Activated CD4-positive, alpha-beta memory T cell treated with anti-CD3 and anti-CD28 coated beads for 36 hours (primary cell): ENCODE measurements at places on chromosomes 6 and 20.
A peak's percentile ranks its signal among the peaks of the same experiment; 100 is the strongest.

- DNase-seq = no peak
These were observed 9.5 kb upstream of the PARD6B start for GRCh38 chr20:50721881-50722281.

DNA sequence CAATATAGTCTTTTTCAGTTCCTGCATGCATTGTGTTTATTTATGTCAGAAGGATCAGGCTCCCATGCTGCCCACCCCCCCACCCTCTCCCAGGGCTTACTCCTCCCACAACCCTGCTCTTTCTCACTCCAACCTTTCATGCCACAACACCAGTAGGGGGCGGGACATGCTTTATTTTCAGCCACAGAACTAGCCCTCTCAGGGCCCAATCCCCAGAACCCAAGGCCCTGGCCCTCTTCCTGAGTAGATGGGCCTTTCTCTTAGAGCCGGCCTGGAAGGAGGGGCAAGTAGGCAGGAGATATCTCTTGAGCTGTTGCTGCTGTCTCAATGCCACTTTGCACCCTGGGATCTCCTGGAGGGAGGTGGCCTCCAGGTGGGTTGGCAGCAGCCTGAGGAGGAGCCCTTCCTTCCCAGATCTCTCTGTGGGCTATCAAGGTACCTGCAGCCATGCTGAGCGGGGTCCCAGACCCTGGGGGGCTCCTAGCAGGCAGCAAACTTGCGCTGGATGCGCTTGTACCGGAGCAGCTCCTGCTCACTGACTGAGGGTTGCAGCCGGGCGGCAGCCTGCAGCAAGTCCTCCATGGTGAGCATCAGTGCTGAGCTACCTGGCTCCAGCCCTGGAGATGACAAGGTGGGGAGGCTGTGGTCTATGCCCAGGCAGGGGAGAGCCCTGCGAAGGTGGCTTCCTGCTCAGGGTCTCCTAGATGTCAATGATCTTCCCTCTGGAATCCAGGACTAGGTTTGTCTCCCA, 3.5 kb downstream of the GNMT start:
- DNase-seq = peak; percentile 63

GRCh38 chr20:59082077-59082740, 39.6 kb upstream of the PRELID3B start:
- DNase-seq = no peak

- DNase-seq = no peak
These were observed 121.1 kb downstream of the TNFRSF21 start for GRCh38 chr6:47188588-47189021.

DNA sequence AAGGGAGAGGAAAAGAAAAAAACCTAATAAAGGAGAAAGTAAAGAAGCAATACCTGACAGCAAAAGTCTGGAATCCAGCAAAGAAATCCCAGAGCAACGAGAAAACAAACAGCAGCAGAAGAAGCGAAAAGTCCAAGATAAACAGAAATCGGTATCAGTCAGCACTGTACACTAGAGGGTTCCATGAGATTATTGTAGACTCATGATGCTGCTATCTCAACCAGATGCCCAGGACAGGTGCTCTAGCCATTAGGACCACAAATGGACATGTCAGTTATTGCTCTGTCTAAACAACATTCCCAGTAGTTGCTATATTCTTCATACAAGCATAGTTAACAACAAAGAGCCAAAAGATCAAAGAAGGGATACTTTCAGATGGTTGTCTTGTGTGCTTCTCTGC, 70.8 kb upstream of the RNF146 start:
- DNase-seq = no peak

- no peak for DNase-seq
These were observed 71.0 kb downstream of the FUT9 start for GRCh38 chr6:96086745-96087144.

DNA sequence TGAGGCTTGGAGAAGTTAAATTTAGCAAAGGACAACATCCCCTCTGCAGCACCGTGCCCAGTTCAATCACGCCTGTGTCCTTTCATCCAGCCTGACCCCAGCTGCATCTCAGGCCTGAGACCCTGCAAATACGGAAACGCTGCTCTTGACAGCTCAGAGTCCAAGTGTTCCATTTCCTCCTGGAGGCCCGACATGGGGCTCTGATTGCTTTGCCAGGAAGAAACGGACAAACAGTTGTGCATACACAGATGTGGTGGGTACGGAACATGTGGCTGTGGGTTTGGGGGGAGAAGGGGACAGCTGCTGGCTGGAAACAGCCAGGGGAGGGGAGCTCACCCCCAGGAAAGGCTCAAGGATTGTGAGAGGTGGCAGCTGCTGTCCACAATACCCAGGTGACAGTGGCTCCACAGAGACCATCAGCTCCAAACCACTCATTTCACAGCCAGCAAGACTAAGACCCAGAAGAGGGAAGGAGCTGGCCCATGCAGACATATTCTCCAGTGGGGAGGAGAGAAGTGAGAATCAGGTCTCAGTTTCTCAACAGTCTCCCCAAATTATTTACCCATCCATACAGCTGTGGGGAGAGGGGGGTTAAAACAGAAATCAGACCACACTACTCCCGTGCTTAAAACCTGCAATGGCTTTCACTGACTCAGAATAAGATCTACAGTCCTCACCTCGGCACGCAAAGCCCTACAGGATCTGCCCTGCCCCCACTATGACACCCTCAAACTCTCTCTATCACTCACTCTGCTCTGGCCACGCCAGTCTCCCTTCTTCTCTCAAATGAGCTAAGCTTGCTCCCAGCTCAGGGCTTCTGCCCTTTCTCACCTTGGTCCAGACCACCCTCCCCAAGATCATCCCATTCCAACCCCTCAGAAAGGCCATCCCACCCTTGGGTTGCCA, 89.1 kb downstream of the PREX1 start:
- peak; percentile 91 for DNase-seq

GRCh38 chr6:136306466-136306865, 16.8 kb upstream of the BCLAF1 start:
- DNase-seq = no peak

DNA sequence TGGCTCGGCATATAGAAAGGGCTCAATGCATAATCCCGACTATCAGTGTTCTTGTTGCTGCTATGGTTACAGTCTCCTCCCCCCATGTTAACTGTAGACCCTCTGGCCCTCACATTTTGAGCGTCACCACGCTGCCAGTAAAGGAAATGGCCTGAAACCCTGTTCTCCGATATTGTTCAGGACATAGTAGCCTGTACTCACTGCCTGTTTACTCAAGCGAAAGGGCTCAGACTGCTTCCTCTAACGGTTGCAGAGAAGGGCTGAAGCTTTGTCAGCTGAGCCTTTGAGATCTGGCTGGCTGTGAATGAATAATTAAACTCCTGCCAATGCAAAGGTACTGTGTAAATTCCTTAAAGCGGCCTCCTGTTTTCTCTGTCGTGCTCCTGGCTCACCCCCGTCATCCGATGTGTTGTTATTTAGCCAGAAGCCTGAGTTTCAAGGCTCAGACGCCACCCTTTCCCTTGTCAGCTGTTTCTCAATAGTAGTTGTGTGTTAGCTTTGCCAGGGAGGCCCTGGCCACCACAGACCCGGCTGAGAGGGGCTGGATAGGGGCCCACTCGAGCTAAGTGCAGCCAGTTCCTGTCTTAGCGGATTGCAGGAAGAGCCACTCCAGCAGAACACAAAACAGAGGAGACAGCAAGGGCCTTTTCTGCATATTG, 31.2 kb upstream of the RALGAPA2 start:
- no peak for DNase-seq

DNA sequence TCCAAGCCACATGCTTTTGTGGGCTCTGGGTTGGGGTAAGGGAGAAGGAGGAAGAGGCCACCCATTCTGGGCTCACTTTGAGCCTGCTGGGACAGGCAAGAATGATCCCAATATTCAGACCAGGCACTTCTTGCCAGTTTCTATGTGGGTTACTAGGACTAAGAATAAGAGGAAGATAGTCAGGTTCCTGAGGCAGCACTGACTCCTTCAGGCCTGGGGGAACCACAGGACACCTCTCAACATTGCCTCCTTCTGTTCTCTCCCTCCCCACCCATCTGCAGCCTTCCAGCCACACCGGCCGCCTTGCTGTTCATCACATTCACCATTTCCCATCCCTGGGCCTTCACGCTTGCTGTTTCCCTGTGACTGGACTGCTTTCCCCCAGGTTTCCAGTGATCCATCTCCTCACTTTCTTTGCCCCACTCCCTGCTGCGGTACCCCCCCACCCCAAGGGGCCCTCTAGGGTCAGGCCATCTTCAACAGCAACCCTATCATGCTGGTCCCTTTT, 69.2 kb upstream of the SIRPA start:
- DNase-seq = no peak

- DNase-seq = no peak
These were observed 39.5 kb downstream of the GHRH start for GRCh38 chr20:37222086-37222485.

DNA sequence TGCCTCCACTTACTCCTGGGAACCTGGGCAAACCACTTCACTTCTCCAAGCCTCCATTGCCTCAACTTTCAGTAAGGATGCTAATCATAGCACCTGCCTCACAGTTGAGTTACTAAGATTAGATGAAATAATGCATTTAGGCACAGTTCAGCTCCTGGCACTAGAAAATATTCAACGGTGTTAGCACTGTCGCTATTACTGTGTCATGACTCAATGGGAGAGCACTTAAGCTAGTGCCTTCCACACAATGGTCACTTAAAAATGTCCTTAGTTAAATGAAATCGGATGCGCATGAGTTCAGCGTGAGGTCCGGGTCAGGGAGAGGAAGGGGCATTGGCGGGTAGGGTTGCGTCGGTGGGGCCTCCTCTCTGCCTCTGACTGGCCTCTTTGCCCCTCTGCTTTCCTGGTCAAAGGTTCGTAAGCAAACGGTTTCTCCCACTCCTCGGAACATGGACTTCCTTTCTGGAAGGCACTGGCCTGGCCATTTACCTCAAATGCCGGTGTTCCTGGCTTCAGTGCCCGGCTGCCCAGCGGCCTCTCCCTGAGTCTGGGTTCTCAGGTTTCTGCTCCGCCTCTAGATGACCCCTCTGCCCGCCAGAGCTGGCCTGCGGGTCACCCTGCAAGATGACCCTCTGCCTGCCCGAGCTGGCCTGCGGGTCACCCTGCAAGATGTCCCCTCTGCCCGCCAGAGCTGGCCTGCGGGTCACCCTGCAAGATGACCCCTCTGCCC, 123.8 kb upstream of the QKI start:
- no peak for DNase-seq

- no peak for DNase-seq
These were observed 65.9 kb downstream of the HIVEP1 start for GRCh38 chr6:12078014-12078413.

- no peak for DNase-seq
These were observed 3.7 kb upstream of the DBNDD2 start for GRCh38 chr20:45404438-45404837.

DNA sequence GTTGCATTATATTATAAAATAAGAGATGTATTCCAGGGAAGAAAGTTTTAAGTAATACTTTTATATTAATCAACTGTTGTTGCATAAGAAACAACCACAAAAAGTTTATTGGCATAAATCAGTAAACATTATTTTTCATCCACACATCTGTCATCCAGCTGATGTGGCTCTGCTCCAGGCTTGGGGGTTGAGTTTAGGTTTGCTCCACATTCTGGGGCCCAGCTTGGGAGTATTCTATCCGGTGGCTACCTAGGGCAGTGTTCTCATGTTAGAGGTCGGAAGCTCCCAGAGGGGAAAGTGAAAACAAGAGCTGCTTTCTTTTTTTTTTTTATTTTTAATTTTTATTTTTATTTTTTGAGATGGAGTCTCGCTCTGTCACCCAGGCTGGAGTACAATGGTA, 728.4 kb upstream of the FLRT3 start:
- no peak for DNase-seq

- no peak for DNase-seq
These were observed 52.7 kb downstream of the IL20RA start for GRCh38 chr6:136992113-136992512.

DNA sequence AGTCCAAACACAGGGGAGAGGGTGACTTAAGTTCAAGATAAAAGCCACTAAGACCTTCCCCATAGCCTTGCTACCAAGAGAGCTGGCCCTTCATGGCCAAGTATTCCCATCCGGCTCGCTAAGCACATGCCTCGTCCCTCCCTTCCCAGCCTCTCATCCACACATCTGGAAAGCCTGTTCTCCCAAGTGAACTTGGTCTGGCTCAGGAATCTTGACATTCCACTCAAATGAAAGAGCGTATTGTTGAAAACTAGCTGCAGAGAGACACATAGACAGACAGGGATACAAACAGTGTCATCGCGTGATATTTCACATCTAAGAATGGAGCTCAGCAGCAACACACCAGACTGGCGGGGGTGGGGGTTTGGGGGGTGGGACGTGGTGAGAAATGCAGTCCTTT, 182.8 kb upstream of the FOXQ1 start:
- no peak for DNase-seq

DNA sequence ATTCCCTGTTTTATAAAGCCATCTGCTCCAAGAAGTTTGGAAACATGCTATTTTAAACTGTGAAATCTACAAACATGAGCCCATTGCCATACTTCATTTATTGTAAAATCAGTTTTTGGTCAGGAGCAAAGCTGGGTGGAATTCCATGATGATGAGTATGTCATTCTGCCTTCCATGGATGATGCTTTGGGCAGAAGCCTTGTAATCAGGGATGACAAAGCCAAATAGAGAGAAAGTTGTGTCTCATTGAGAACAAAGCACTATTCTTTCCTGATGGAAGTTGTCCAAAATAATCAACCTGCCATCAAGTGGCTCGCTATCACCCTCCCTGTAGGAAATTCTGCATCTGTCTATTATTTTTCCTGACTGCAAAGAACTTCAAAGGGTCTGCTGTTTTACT, 313.0 kb upstream of the DEFB112 start:
- no peak for DNase-seq

- no peak for DNase-seq
These were observed 96.2 kb upstream of the FOXO3 start for GRCh38 chr6:108464418-108465097.

- DNase-seq = no peak
These were observed 131.3 kb upstream of the GMDS start for GRCh38 chr6:2376429-2377355.

- DNase-seq = no peak
These were observed 127.0 kb downstream of the MAFB start for GRCh38 chr20:40562031-40562430.

DNA sequence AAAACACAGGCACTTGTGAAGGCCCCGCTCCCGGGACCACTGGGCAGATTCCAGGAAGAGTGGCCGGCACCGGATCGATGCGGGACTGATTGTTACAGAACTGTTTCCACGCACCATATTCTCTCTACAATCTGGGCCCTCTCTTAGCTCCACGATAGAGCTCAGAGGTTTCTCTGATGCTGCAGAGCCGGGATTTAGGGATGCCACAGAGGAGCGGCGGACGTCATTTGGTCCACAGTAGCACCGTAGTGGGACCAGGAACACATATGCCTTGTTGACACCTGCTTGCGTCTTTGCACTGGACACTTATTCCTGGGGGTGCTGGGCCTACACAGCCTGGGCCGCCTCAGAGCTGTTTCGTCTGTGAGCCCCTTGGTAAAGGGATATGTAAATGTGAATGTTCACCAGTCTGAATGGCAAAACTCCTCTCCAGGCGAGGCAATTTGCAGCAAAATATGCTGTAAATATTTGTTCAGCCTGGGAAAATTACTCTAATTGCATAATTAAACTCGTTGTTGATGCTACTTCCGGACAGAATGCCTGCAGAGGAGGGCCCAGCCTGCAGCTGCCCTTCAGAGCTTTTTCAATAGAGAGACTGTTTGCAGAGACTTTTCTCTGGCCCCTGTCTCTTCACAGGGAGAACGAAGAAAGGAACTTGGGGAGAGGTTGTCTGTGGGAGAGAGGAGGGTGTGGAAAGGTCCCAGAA, 9.4 kb downstream of the PCK1 start:
- DNase-seq = no peak

GRCh38 chr6:44135173-44135758, 7.9 kb downstream of the TMEM63B start:
- DNase-seq = no peak
